ENCODE measurements at places on chromosomes 7 and 10.
A peak's percentile ranks its signal among the peaks of the same experiment; 100 is the strongest.

- H3K27me3 ChIP-seq = no peaks in the 10 kb centered on the region
- no peaks in the 10 kb centered on the region for H3K36me3 ChIP-seq
- no peak for DNase-seq
- H3K4me3 ChIP-seq = no peak overlapping the region
Measured at GRCh38 chr7:35359423-35359822, 105.5 kb upstream of the TBX20 start.

DNA sequence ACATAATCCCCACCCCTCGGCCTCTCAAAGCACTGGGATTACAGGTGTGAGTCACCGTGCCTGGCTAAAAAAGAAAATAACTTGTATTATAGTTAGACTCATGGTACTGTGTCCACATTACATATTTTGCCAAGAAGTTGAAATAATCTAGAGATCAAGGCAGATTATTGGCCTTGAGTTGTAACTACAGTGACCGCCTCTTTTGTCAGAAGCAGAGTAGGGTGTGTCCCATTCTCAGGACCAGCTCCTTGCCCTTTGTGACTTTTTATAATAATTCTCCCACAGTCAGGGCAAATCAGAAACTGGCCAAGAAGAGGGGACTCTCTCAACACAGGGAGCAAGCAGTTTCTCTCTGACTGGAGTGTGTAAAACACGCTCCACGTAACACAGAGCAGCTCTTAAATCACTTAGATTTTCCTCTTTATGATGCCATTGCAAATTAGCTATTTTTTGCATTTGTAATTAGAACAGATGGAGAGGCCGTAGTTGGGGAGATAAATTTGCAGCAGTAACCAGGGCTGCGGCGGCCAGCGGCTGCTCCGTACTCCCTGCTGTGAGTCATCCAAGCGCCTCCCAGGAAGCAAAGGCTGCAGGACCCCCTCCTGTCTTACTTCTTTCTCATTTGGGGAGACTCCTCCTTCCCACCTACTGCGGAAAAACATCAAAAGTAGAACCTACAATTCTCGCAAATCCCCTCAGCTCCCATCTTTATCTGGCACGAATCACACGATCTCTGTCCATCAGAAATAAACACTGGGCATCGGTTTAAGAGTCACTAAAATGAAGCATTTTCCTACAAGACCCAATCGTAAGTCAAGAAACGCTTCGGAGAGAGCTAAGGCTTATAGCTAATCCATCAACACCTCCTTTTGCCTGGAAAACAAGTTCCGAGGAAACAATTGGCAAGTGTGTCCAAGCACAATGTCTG is 32.1 kb upstream of the MSRB2 start:
- H3K27ac ChIP-seq = peak overlapping the region; percentile 45
- H3K27me3 ChIP-seq = no peaks in the 10 kb centered on the region
- H3K4me1 ChIP-seq = peaks cover 20% of the 10 kb centered on the region
- no peaks in the 10 kb centered on the region for H3K36me3 ChIP-seq
- peak; percentile 44 for DNase-seq
- H3K4me3 ChIP-seq = no peak overlapping the region

DNA sequence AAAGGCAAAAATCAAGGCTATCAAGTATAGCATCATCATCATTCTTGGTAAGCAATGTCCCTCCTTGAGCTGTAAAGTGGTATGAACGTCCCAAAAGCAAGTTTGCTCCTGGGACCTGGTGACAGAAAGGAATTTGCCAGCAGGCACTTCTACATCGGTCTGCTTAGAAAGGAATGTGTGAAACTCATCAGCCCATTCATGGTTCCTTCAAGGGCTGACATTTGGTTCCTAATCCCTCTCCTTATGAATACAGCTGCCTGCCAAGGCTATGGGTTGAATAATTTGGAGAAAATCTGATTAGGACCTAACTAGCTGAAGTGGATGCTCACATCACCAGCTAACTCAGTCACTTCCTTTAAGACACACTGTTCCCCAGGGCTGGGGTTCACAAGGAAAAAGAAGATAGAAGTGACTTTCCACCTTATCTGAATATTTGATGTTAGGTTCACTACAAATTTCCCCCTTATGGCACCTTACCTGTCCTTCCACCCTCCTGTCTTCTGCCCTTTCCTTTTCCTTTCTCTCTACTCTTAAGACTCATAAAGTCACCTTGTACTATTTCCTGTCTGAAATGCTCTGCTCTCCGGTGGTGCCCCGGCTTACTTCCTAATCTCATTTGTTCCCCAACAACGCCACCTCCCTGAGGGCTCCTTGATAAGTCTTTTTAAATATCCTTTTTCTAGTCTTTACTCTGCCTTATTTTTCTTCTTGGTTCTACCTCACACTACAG is 187.1 kb downstream of the NPSR1 start:
- H3K4me1 ChIP-seq = no peaks in the 10 kb centered on the region
- H3K27ac ChIP-seq = no peak overlapping the region
- no peak overlapping the region for H3K4me3 ChIP-seq
- no peak for DNase-seq

DNA sequence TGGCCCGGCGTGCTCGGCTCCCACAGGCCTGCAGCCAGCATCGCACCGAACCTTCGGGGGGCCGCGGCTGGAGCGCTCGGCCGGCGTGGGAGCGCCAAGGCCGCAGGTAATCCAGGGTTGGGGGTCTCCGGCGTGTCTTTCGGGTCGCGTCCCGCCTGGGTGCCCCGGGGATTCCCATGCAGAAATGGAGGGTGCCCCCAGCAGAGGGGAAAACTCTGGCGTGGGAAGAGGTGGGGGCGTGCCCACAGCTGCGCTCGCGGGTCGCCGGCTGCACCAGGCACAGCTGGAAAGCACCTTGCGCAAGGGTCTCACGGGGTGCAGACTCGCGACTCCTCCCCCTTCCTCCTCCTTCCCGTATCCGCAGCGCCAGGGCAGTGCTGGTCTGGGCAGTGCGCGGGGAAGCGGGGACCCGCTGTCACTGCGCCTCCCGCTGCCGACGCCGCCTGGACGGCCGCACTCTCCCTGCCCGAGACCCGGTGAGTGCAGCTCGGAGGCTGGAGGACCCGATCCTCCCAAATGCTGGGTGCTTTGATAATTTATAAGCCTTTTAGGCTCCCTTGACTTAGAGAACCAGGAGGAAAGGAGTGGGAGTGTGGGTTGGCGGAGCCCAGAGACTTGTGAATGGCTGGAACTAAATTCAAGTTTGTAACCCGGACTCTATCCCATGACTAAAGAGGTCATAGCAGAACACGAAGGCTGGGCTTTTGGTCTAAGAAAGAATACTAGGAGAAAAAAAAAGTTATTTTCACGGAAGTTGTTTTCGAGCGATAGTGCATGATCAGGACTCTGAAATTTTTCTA is 489 bp downstream of the MAP3K8 start:
- no peaks in the 10 kb centered on the region for H3K27me3 ChIP-seq
- peak overlapping the region; percentile 95 for H3K27ac ChIP-seq
- H3K4me3 ChIP-seq = peak overlapping the region; percentile 75
- H3K4me1 ChIP-seq = peaks cover 37% of the 10 kb centered on the region

GRCh38 chr7:96426027-96426426 is 104.1 kb upstream of the SLC25A13 start:
- no peaks in the 10 kb centered on the region for H3K4me1 ChIP-seq
- no peak overlapping the region for H3K4me3 ChIP-seq
- H3K27me3 ChIP-seq = no peaks in the 10 kb centered on the region
- H3K27ac ChIP-seq = no peak overlapping the region
- DNase-seq = no peak
- H3K36me3 ChIP-seq = no peaks in the 10 kb centered on the region

DNA sequence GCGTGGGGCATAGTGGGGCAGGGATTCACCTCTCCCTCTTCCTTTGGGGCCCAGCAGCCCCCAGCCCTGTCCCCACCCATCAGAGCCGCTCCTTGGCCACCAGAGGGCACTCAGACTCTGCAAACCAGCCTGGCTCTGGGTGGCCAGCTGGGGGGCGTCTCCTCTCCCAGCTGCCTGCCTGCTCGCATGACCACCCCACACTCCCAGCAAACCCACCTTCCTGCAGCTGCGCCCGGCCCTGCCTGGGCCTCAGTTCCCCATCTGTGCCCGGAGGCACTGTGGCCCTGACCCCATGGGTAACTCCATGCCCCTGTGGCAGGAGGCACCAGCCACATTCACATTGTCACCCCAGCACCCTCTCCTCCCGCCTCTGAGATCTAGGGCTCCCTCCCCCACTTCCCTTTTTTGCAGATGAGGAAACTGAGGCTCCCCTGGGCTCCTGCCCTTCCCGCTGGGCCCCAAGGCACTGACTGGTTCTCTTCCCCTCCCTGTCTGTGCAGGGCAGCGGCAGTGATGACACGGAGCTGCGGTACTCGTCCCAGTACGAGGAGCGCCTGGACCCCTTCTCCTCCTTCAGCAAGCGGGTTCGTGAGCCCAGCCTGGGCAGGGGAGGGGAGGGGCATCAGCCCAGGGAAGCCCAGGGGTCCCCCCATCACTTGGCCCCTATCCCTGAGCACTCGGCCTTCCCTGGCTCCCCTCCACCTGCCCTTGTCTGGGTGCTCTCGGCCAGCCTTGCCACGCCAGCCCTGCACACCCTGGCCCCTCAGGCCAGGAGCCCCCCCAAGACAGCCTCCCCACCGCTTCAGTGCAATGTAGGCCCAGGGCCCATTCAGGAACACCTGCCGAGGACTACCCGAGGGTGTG is 6.9 kb upstream of the SH2B2 start:
- H3K4me1 ChIP-seq = peaks cover 2% of the 10 kb centered on the region
- DNase-seq = peak; percentile 87
- no peak overlapping the region for H3K4me3 ChIP-seq

GRCh38 chr7:150780292-150780691 is 19.9 kb downstream of the TMEM176B start:
- H3K27me3 ChIP-seq = peaks cover 20% of the 10 kb centered on the region
- no peaks in the 10 kb centered on the region for H3K36me3 ChIP-seq
- no peak overlapping the region for H3K27ac ChIP-seq
- no peak overlapping the region for H3K4me3 ChIP-seq

- H3K36me3 ChIP-seq = no peaks in the 10 kb centered on the region
- H3K4me3 ChIP-seq = no peak overlapping the region
- DNase-seq = no peak
Measured at GRCh38 chr10:89475125-89475524, 60.3 kb downstream of the SLC16A12 start.

- no peaks in the 10 kb centered on the region for H3K36me3 ChIP-seq
- H3K4me3 ChIP-seq = no peak overlapping the region
- no peak overlapping the region for H3K27ac ChIP-seq
Measured at GRCh38 chr7:70434821-70435220, 697.1 kb upstream of the GALNT17 start.

DNA sequence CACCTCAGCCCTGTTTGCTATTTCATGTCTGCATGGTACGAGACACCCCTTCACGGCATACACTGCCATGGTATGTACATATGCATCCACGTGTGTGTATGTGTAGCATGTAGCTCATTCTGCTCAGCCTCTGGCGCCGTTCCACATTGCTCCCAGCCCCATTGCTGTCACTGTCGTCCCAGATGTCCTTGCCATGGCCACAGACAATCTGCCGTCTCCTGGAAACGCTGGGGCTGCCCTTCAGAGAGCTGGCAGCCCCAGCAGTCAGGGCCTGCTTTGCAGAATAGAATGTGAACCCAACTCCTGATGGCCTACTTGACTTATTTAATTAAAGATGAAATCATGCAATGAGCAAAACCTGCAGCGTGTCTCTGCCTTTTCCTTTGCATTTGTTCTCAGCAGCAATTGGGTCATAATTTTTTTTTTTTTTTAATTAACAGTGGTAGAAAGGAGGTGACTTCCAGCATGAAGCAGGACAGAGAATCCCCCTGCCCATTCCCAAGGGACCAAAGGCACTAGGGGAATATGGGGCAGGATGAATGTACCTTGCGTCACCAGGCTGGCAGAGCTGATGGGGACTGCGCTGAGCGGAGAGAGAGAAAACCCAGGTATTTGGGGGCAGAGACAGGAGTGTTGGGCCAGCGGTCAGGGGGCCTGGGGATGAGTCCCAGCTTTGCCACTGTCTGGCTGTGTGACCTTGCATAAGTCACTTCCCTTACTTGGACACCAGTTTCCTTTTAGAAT is 49.2 kb downstream of the CHST3 start:
- DNase-seq = no peak
- H3K27ac ChIP-seq = no peak overlapping the region
- H3K4me1 ChIP-seq = peaks cover 2% of the 10 kb centered on the region
- H3K27me3 ChIP-seq = peaks cover 71% of the 10 kb centered on the region

DNA sequence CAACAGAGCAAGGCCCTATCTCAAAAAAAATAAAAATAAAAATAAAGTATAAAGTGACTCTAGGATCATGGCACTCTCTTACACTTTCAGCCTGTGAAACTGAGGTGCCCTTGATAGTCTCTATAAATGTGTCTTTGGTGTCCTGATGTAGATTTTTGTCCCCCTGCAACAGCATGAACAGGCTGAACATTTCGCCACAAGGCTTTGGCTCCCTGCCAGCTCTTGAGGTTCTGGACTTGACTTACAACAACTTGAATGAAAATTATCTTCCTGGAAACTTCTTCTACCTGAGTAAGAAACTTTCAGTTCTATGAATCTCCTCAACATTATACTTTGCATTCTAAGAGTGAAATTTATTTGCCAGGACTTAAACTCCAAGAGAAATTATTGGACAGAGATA is 48.1 kb upstream of the BMS1 start:
- no peaks in the 10 kb centered on the region for H3K4me1 ChIP-seq
- no peak overlapping the region for H3K4me3 ChIP-seq
- 0 out of 3 replicates have a peak, but pooled peaks cover 4% of the 10 kb centered on the region for H3K27me3 ChIP-seq
- H3K36me3 ChIP-seq = no peaks in the 10 kb centered on the region

GRCh38 chr10:788796-789748 is 99.6 kb upstream of the DIP2C start:
- H3K27ac ChIP-seq = no peak overlapping the region
- no peaks in the 10 kb centered on the region for H3K36me3 ChIP-seq
- peaks cover 6% of the 10 kb centered on the region for H3K4me1 ChIP-seq
- peak overlapping the region; percentile 54 for H3K4me3 ChIP-seq
- peak; percentile 85 for DNase-seq
- peaks cover 24% of the 10 kb centered on the region for H3K27me3 ChIP-seq

GRCh38 chr10:119316729-119317097 is 109.3 kb downstream of the GRK5 start:
- no peak overlapping the region for H3K4me3 ChIP-seq
- H3K27ac ChIP-seq = peak overlapping the region; percentile 34
- peaks cover 9% of the 10 kb centered on the region for H3K4me1 ChIP-seq
- no peaks in the 10 kb centered on the region for H3K36me3 ChIP-seq
- H3K27me3 ChIP-seq = no peaks in the 10 kb centered on the region

GRCh38 chr7:1012004-1012715 is 29.2 kb downstream of the CYP2W1 start:
- no peaks in the 10 kb centered on the region for H3K27me3 ChIP-seq
- no peak overlapping the region for H3K27ac ChIP-seq
- H3K36me3 ChIP-seq = peaks cover 18% of the 10 kb centered on the region

- DNase-seq = peak; percentile 82
- H3K27me3 ChIP-seq = no peaks in the 10 kb centered on the region
- peaks cover 4% of the 10 kb centered on the region for H3K4me1 ChIP-seq
- H3K4me3 ChIP-seq = no peak overlapping the region
Measured at GRCh38 chr7:102390697-102391484, 5.3 kb upstream of the PRKRIP1 start.

All from K562 (cell line).